ENCODE measurements at places on chromosomes 16 and 17.

DNA sequence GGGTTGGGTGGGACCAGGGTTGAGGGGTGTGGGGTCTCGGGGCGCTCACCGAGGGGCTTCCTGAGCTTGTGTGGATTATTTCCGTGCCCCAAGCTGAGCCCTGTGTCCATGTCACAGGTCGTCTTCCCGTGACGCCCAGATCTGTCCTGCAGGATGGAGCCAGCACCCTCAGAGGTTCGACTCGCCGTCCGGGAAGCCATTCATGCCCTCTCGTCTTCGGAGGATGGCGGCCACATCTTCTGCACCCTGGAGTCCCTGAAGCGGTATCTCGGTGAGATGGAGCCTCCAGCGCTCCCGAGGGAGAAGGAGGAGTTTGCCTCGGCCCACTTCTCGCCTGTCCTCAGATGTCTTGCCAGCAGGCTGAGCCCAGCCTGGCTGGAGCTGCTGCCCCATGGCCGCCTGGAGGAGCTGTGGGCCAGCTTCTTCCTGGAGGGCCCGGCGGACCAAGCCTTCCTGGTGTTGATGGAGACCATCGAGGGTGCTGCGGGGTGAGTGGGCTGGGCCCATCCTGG is 1.0 kb downstream of the TELO2 start:
- DNase-seq = no peak

DNA sequence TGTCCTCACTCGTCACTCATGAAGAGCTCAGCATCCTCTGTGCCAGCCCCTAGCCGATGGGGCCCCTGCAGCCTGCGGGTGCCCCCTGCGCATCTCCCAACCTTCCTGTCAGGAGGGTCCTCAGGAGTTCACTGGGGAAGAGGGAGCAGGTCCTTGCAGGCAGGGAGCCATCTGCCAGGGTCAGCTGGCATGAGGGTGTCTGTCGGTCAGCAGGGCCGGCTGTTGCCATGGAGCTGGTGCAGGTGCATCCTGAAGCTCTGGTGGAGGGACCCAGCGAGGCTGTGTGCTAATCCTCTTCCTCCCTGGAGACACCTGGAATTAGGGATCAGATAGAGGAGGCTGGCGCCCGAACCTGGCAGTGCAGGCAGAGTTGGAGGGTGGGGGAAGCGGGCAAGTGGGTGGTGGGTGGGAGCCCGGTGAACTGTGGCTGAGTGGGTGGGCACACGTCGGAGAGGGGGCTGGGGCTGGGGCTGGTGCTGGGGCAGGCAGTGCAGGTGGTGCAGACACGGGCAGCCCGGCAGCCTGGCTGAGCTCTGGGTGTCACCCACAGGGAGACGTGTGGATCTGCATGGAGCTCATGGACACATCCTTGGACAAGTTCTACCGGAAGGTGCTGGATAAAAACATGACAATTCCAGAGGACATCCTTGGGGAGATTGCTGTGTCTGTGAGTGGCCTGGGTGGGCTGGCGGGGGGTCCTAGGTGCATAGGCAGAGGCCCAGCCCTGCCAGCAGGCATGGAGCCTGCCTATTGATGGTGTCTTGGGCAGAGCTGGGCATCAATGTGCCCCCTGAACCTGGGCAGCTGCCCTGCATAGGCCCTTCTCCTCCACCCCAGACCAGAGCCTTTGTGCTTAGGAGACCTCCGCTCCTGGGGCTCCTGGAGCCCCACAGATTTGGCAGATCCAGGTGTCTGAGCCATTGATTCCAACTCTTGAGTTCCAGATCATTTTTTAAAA is 17.4 kb downstream of the MAP2K3 start:
- DNase-seq = no peak

- DNase-seq = no peak
Observed at GRCh38 chr16:12907670-12908233, 6.4 kb downstream of the SHISA9 start.

- no peak for DNase-seq
Observed at GRCh38 chr17:70295329-70295728, 126.0 kb downstream of the KCNJ2 start.

DNA sequence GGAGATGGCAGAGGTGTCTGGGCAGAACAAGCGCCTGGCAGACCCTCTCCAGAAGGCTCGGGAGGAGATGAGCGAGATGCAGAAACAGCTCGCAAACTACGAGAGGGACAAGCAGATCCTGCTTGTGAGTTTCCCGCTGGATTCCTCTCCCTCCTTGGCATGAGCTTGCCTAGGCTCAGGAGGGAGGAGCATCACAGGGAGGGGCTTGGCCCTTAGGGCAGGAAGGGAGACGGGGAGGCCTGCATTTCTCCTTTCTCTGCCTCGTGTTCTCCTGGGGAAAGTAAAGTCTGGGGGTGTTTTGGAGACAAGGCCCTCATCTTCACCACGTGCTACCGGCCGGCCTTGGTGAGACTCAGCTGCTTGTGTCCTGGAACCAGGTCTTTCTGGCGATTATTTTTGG is 18.0 kb upstream of the DBNDD1 start:
- DNase-seq = no peak

- no peak for DNase-seq
Observed at GRCh38 chr16:843771-844170, 43.2 kb upstream of the GNG13 start.

- DNase-seq = no peak
Observed at GRCh38 chr17:74918906-74919305, 4.1 kb downstream of the USH1G start.

DNA sequence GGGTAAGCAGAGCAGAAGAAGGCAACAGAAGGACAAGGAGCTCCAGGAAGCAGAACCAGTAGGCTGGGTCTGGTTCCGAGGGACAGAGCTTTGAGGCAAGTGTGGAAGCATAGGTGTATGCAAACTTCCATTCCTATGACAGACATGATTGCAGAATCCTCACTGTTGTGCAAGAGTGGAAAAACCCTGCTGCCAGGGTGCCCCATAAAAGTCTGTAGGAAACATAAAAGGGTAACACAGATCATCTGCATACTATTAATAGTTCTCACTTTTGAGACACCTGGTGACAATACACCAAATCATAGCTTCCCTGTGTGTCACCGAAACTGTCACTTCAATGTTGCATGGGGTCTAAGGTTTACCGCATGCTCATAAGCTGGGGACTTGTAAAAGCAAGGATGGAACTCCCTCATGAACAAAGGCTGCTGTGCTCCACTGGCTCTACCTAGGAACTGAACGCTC is 39.7 kb downstream of the ARHGAP17 start:
- DNase-seq = no peak

DNA sequence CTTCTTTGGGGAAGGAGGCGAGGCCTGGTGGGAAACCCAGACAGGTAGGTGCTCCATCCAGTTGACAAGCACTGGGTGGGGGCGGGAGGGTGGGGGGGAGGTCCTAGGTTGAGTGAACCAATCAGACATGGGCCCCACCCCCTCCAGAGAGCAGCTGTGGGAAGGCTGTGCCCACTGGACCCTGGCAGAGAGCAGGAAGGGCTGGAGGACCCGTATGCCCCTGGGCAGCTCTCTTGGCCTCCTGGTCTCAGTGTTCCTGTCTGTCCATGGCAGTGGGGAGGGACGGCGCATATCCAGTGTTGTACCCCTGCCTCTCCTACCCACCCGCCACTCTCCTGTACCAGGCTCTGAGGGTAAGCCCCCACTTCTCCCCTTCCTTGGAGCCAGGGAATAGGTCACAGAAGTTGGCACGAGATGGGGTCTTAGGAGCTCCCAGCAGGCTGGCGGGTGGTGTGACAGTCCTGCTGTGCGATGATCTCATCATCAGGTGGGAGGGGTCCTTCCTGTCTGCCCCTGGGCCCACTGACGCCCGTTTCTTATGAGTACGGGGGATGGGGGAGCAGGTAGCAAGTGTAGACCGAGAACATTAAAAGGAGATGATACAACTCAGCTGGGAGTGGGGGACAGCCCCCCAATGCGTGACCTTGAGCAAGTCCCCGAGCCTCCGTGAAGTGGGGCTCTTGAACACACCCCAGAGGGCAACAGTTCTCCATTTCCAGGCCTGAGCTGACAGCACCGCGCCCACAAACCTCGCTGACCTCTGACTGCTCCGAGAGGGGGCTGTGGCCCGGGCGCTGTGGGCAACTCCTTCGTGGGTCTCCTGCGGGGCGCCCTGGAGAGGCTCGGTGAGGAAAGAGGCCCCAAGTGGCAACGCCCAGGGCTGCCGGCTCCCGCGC is 1.2 kb upstream of the ZFPM1 start:
- peak; percentile 25 for DNase-seq

DNA sequence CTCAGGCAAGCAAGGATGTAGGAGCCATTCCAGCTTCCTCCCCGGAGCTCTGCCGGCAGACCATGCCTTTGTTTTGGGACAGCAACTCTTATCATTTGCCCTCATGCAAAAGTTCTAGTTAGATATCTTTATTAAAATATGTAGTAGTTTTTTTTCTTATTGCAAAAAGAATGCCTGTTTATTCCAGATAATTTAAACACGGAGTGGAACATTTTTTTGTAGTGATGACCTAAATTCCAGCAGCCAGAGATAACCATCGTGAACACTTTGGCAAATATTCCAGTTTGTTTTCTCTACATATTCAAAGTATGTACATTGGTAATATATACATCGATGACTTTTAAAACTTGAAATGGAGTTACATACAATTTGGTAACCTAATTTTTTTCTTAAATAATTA is 54.8 kb downstream of the CRISPLD2 start:
- no peak for DNase-seq

- no peak for DNase-seq
Observed at GRCh38 chr17:49108318-49108717, 24.3 kb upstream of the B4GALNT2 start.

DNA sequence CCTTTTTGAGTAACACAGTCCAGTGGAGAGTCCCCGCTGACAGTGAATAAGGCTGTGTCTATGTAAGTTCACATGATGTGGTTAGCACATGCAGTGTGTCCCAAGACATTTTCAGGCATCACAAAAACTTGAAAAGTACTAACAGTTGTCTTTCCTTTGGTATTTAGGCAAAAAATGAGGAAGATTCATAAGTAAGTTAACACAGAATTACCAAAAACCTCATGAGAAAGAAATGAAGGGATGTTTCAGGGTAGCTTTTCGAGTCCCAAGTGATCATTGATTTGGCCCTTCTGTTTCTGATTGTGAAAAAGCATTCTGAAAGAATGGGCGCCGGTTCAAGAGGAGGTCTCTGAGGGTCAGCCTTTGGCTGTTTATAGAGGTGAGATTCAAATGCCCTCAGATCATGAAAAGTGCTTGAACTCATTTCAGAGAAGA is 529 bp upstream of the ASPA start:
- DNase-seq = no peak

GRCh38 chr17:54718286-54718685 is 182.4 kb upstream of the TOM1L1 start:
- no peak for DNase-seq

GRCh38 chr17:61783556-61784304 is 79.6 kb downstream of the BRIP1 start:
- no peak for DNase-seq

- no peak for DNase-seq
Observed at GRCh38 chr17:1843947-1844346, 14.1 kb downstream of the RPA1 start.

GRCh38 chr16:86517652-86518258 is 7.4 kb downstream of the FOXF1 start:
- no peak for DNase-seq

- DNase-seq = no peak
Observed at GRCh38 chr17:41559548-41559947, 12.3 kb downstream of the KRT9 start.

- DNase-seq = no peak
Observed at GRCh38 chr16:57634171-57634570, 5.7 kb downstream of the ADGRG1 start.

- no peak for DNase-seq
Observed at GRCh38 chr17:81664051-81664470, 2.3 kb downstream of the OXLD1 start.

GRCh38 chr16:70689035-70689969 is 3.4 kb upstream of the MTSS2 start:
- no peak for DNase-seq

DNA sequence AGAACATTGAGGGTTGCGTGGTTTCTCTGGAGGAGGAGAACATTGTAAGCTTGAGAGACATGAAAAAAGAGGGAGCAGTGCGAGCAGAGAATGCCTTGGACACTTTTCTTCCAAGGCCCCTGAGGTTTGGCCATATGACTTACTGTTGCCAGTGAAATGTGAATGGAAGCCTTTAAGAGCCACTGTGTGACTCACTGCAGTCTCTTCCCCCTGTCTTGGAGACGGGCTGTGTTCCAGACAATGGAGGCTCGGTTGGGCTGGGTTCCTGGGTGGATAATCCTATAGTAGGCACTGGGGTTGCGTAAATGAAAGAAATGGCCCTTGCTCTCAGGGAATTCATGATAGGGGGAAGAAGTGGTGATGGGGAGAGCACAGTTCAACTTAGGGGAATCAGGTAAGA is 75.5 kb downstream of the SHISA9 start:
- no peak for DNase-seq

- DNase-seq = no peak
Observed at GRCh38 chr17:41076788-41077187, 7.2 kb upstream of the KRTAP4-7 start.

GRCh38 chr16:25012525-25012991 is 2.6 kb downstream of the ARHGAP17 start:
- DNase-seq = no peak

- no peak for DNase-seq
Observed at GRCh38 chr17:66947311-66947710, 17.2 kb upstream of the CACNG4 start.

DNA sequence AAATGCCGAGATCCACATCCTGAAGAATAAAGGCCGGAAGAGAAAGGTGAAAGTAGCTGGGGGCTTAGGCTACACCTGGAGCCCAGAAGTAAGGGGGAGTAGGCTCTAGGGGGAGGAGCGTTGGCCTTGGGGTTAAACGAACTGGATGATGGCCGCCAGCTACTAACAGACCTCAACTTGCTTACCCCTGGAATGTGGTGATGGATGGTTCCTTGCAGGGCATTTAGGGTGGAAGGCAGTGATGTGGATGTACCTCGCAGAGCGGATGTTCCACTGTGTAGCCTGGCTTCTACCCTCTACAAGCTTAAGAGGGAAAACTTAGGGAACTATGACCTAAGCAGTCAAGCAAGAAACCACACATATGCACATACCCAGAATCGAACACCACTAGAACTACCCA is 2.3 kb upstream of the MAZ start:
- DNase-seq = no peak

- peak; percentile 18 for DNase-seq
Observed at GRCh38 chr17:66633317-66633965, 201.5 kb upstream of the CACNG5 start.

DNA sequence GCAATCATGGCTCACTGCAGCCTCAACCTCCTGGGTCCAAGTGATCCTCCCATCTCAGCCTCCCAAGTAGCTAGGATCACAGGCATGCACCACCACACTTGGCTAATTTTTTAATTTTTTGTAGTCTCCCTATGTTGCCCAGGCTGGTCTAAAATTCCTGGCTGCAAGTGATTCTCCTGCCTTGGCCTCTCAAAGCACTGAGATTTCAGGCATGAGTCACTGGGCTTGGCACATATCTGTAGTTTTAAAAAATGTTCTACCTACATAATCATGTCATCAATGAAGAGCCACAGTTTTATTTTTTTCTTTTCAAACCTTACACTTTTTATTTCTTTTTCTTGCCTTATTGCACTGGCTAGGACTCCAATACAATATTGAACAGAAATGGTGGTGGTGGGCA is 33.1 kb upstream of the COL1A1 start:
- no peak for DNase-seq
